ENCODE measurements at places on chromosomes 16 and 17.

DNA sequence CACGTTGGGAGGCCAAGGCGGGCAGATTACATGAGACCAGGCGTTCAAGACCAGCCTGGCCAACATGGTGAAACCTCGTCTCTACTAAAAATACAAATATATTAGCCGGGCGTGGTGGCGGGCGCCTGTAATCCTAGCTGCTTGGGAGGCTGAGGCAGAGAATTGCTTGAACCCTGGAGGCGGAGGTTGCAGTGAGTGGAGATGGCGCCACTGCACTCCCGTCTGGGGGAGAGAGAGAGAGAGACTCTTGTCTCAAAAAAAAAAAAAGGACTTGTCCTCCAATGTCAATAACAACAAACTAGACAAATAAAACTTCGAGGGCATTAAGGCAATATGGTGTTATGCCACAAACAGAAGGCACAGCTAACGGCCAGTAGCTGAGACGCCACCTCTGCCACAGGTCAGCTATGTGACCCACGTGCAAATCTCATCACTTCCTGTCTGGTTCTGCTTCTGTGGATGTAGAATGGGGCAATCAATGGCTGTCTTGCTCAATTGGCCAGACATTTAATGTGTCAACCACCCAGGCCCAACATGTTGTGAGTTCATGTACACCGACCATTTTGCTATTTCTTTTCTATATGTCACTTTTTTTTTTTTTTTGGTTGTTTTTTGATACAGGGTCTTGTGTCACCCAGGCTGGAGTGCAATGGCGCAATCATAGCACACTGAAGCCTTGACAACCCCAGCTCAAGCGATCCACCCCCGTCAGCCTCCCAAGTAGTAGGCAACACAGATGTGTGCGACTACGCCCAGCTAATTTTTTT, 834 bp upstream of the TXNDC11 start:
- no peak for DNase-seq

- DNase-seq = no peak
Measured at GRCh38 chr17:44187131-44187899, 543 bp downstream of the TMUB2 start.

DNA sequence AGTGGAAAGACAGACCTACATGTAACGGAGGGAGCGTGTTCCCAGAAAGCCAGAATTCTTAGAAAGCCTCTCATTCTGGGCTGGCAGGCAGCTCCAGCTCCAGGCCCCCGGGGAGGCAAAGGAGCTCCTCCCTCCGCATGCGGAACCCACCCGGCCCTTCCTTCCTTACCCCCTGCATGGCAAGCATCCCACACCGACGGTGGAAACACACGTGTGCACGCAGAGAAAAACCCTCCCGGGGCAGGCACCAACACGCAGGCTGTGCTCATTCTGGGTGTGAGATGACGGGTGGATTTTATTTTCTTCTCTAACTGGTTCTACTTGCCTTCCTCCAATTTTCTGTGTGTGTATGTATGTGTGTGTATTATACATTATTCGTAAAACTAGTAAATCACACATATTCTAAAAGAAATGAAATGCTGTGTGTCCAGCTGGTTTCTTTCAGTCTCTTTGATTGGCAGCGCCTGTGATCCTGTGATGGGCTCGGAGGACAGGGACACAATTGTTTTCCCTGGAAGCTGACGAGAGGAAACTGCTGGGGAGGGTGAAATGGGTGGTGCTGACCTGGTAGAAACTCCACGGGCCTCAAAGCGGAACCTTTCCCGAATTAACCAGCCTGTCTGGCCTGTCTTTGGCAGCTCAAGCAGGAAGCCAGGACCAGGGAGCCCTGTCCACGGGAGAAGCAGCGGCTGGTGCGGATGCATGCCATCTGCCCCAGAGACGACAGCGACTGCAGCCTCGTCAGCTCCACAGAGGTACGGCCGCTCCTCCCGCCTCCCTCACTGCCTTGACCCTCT, 22.2 kb downstream of the CARD14 start:
- no peak for DNase-seq

DNA sequence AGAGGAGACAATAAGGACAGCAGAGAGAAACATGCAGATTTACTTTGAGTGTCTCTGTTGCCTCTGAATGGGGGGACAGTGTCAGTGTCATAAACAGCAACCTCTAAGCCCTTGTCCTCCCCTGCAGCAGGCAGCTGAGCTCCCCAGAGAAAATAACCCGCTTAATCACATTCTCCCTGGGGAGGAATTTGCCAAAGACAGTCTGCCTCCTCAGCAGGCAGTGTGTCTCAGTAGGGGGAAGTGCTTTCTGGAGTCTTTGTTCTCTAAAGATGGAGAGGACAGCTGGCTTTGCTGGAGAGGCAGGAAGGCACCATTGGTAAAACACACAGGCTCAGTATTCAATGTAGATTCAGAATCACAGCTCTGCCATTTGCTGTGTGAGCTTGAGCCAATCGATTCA, 16.1 kb downstream of the TEKT5 start:
- peak; percentile 5 for DNase-seq

DNA sequence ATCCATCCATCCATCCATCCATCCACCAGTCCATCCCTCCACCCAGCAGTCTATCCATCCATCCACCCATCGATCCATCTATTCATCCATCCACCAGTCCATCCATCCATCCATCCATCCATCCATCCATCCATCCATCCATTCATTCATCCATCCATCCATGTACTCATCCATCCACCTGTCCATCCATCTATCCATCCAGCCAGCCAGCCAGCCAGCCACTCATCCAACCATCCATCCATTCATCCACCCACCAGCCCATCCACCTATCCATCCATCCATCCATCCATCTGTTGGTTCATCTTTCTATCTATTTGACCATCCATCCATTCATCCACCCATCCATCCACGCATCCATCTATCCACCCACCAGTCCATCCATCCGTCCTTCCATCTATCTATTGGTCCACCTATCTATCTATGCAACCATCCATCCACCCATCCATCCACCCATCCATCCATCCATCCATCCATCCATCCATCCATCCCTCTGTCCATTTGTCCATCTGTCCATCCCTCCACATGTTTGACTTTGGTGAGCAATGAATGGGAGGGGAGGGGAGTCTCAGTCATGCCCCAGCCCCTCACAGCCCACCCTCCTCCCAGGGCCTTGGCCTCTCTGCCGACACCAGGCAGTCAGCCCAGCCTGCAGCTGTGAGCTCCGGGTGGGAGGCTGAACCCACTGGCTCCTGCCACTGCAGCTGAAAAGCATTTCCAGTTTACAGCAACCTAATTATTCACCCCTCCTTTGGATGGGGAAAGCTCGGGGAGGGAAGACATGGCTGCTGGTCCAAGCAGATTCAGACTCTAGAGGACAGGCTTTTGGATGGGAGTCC, 38.1 kb upstream of the SSTR5 start:
- no peak for DNase-seq

- DNase-seq = no peak
Measured at GRCh38 chr17:82444941-82445521, 5.5 kb downstream of the CYBC1 start.

GRCh38 chr16:49471038-49471727, 97.6 kb downstream of the C16orf78 start:
- no peak for DNase-seq

DNA sequence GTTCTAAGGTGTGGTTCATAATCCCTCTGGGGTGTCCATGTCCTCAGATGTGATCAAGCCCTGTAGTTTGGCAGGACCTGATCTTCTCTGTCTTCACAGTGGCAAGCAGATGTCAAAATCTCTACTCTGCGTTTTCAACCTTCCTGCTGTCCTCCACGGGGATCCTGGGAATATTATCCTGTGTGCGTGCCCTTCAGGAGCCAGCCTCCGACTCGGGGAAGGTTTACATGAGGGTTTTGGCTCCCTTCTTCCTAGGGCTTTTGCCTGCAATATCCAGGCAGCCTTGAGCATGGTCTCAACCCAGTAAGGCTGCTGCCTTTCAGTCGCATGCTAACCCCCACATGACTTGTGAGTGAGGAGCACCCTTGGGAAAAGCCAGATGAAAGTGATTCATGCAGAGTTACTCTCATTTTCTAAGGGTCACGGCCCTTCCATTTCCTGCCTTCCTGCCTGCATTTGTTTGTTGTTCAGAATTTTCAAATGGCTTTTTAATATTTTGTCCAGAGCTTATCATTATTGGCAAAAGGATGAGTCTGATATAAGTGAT, 202.2 kb upstream of the CHMP6 start:
- no peak for DNase-seq

DNA sequence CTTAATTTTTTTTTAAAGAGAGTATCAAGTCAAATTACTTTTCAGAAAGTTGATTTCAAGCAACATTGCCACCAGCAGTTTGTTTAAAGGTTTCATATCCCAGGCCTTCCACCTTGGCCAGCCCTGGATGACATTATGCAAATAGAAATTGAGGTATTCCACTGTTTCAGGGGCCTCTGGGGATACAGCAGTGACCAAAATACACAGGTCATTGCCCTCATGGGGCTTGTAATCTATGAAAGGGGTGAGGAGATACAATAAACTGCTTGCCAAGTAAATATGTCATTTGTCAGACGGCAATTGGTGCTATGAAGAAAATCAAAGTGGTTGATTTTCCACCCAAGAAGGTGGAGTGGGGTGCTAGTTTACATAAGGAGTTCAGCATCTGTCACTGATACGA, 37.8 kb upstream of the TMC5 start:
- no peak for DNase-seq

DNA sequence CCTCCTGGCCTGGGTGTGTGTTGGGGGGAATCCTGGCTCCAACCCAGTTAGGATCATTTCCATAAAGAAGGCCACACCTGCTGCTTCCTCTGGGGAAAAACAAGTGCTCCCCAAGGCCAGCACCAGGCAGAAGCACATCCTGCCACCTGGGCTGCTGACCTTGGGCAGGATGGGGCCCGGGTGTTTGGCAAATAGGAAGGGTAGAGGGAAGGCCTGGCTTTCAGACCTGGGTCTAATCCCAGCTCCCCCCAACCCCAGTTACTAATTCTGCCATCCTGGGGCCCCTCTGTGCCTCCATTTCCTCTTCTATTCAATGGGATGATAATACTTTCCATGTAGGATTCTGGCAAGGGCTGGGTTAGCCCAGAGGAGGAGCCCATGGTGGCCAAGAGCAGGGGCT, 3.0 kb upstream of the NLRC5 start:
- no peak for DNase-seq

DNA sequence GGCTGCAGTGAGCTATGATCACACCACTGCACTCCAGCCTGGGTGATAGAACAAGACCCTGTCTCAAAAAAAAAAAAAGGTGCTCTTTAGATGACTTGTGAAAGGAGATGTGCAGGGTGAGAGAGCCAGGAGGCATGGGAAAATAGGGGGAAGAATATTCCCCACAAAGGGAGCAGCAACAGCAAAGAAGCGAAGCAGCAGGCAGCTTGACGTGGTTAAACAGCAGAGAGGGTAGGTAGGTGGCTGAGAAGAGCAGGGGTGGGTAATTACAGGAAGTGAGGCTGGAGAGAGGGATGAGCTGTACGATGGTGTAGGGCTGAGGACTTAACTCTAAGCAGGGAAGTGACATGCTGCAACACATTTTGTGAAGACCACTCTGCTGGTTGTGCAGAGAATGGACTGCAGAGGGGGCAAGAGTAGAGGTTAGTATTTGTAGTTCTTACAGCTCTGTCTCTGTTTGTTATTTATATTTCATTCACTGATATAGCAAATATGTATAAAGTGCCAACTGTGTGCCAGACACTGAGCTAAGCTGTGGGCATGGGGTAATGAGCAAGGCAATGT, 1.6 kb downstream of the HEATR3 start:
- DNase-seq = peak; percentile 60

GRCh38 chr17:58993311-58993710, 113.4 kb downstream of the TRIM37 start:
- no peak for DNase-seq

DNA sequence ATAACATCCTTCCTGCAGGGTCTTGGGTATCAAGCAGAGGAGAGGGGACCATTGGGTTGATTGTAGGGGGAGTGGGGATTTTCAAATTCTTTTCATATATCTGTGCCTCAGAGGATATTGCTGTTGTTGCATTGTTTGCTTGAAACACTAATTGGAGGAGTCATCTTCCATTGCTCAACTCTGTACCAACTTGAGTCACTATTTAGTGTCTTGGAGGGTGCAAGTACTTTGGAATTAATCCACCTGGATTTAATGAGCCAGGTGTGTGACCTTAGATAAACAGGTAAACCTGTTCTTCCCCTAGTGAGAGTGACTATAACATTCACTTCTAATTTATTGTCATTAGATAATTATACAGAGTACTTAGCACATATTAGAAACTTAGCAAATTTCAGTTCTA, 151.3 kb upstream of the CNTNAP4 start:
- DNase-seq = no peak

DNA sequence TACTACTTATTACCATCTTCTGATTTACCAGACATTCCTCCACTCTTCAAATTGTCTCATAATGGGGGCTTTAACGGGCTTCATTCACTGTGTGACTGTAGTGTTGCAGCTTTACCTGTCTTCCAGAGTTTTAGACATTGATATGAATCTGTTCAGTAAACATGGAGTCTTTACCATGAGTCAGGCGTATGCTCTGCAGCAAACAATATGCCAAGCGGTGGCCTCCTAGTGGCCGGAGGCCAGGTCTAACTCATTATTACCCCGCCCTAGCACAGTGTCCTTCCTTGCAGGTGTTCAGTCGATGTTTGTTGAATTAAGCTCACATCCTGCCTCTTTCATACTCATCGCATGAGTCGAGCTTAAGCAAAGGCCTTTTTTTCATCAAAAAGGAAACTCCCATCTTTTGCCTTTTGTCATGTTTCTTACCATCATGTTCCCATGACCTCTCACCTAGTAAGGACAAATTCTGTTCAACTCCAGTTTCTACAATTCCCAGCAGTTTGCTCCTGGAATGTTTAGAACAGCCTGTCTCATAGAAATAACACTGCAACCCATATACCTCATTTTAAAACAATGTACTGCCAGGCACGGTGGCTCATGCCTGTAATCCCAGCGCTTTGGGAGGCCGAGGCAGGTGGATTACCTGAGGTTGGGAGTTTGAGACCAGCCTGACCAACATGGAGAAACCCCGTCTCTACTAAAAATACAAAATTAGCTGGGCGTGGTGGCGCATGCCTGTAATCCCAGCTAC, 39.4 kb downstream of the TUBD1 start:
- DNase-seq = no peak

GRCh38 chr16:21593530-21594289, 5.7 kb upstream of the METTL9 start:
- no peak for DNase-seq

- DNase-seq = no peak
Measured at GRCh38 chr17:48799069-48799723, 17.8 kb downstream of the TTLL6 start.

DNA sequence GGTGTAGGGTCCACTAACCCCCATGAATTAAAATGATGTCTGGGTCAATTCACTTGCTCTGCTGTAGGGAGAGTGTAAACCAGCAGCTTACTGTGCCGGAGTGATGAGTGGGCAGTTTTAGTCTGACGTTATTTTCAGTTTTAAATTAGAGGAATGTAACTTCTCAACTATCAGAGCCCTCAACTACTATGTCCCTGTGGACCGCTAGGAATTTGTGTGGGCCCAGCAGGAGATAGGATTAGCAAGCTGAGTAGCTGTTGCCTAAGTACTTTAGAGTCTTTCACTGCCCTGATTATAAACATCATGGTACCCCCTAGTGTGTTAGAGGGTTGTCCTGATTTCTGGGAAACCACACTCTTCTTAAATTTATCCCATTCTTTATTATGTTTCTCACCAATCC, 11.4 kb downstream of the MARVELD3 start:
- DNase-seq = no peak

All from HAP-1 (cell line).